Esophagus mucosa (tissue), 1 donor: ENCODE measurements at places on chromosomes 4 and X. TPM values are rescaled to one million over a fixed set of nuclear protein-coding genes. Genes with fewer than 3 reads are reported as not detected.

ANAPC10 gene
- 13.5 TPM for total RNA-seq

CTAG2 gene
- total RNA-seq, result not detected

VSIG4 gene
- total RNA-seq, result 2.9 TPM

PRRG3 gene
- total RNA-seq, result not detected

CABS1 gene
- total RNA-seq, result not detected

CPXCR1 gene
- total RNA-seq, result not detected

MSANTD1 gene
- total RNA-seq, result 0.28 TPM

AKAP17A gene
- total RNA-seq, result 13.0 TPM

- no peak for ATAC-seq
Observed at GRCh38 chr4:83207497-83208101, 77.0 kb downstream of the COQ2 start.

DNA sequence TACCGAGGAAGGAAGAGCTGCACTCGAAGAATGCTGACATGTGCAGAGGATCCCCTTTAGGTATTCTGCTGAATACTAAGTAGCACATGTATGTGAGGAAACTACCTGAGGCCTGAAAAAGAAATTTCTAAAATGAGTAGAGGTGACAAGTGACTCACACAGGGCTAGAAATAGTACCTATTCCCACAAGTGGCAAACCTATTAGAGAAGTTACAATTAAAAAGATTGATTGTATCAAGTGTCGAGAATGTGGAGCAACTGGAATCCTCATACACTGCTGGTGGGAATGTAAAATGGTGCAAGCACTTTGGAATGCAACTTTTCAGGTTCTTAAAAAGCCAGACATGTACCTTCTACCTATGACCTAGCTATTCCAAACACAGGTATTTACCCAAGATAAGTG is 47.4 kb downstream of the CCSER1 start:
- ATAC-seq, result peak; percentile 92

DNA sequence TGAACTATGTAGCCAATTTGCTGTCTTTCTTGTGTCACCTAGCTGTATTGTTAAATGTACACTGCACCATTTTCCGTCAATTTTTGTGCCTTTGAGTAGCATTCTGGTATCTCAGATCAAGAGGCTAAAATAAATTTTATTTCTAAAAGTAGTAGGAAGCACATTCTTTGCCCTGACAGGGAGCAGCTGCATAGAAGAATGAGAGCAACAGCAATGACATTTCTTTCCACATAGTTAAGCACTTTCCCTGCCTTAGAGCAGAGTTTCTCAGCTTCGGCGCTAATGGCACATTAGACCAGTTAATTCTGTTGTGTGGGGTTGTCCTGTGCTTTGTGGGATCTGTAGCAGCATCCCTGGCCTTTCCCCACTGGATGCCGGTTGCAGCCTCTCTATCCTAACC is 173.9 kb downstream of the CHIC2 start:
- no peak for ATAC-seq

- no peak for ATAC-seq
Observed at GRCh38 chrX:17036171-17036961, 89.9 kb downstream of the REPS2 start.

- ATAC-seq, result no peak
Observed at GRCh38 chr4:8349664-8350236, 80.2 kb downstream of the HTRA3 start.

- ATAC-seq, result no peak
Observed at GRCh38 chr4:134546279-134546678, 344.7 kb upstream of the PABPC4L start.

- no peak for ATAC-seq
Observed at GRCh38 chrX:38276089-38276488, 51.2 kb downstream of the RPGR start.

DNA sequence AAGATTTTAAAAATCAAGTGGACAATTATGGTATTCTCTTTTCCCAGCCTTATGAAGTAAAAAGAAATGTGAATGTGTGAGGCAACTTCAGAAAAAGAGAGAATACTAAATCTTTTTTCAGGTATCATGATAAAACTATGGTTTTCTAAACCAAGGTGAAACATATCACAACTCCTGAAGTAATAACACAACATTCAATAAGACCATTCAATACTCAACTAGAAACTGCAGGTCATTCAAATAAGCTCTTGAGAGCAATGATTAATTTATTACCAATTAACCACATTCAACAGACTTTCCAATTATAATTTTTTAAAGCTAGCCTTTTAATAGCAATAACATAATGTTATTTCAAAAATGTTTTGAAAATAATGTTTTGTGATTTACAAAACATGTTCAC is 35.8 kb downstream of the SLC10A7 start:
- ATAC-seq, result no peak

- no peak for ATAC-seq
Observed at GRCh38 chr4:60930866-60931265, 269.3 kb upstream of the ADGRL3 start.

DNA sequence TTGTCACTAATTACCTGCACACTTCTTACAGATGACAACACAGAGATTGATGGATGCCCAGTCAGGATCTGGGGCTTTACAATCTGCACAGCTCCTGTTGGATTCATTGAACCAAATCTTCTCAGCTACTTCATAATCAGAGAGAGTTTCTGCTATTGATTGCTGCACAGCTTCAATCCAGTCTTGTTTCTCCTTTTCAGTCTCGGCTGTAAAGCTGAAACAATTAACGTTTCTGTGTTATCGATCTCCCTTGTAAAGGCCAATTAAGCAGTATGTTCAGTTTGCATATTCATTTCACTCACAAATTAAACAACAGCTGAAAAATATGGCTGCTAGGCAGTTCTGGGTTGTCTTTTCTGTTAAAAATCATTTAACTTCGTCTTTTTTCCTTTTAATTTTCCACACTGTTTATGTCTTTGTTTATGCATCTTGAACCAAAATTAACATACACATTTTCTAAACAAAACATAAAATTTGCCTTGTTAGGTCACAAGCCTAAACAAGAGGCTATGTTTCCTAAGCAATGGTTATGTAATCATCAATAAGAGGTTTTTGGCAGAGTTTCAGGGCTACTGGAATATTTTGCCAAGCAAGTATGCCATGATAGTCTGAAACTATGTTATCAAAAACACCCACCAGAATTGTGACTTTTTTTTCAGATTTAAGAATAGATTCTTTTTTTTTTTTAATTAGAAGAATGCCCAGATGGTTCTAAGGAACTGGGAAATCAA is 79.2 kb downstream of the ARAP2 start:
- no peak for ATAC-seq

DNA sequence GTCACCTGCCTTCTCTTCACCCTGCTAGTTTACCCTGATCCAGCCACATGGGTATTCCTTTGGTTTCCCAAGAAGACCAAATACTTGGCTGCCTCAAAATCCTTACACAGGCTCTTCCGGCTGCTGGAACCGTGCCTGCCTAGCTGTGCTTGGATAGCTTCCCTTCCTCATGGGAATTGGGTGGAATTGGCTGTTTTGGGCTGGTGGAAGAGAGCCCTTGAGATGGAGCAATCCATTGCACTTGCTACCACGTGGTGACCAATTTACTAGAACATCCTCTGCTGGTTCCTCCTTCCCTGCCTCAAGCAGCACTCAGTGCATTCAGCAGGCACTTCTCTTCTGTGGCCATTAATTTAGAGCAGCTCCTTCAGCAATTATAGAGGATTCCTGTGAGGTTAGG is 119.3 kb upstream of the AP1S2 start:
- no peak for ATAC-seq

DNA sequence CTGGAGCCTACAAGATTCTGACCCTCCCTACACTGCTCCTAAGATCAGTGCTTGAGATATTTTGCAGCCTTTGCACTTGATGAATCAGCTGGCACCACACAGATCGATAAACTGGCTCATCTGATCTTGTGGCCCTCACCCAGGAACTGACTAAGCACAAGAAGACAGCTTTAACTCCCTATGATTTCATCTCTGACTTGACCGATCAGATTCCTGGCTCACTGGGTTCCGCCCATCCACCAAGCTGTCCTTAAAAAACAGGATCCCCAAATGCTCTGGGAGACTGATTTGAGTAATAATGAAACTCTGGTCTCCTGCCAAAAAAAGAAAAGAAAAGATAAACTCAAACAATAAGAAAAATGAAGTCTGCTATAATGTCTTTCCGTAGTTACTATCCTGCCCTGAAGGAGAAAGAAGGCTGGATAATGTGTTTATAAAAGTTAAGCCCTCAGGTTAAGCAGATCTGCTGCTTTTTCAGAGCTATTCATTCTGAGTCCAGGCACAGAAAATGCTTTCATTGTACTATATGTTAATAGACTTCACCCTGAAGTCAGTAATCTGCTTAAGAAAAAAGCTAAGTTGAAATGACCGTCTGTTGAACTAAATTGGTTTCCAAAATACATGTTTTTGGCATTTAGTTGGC is 795.2 kb downstream of the TRIML1 start:
- ATAC-seq, result peak; percentile 73

DNA sequence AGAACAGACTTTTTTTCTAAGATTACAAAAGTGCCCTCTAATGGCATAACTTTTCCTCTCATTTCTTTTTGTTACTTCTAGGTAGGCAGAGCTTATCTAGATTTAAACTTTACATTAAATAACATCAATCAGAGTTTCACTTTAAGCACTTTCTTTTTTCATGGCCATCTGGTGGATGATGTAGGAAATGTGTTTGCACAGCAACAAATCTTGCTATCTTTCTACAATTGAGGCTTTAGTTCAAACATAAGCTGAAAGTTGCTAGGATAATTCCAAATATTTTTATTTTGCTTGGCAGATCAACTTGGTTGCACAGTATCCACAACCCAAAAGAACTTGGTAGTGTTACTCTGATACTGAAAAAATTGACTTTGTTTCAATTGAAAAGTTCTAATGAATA is 22.0 kb downstream of the NDNF start:
- no peak for ATAC-seq

- ATAC-seq, result no peak
Observed at GRCh38 chr4:109321232-109321631, 18.8 kb upstream of the COL25A1 start.

DNA sequence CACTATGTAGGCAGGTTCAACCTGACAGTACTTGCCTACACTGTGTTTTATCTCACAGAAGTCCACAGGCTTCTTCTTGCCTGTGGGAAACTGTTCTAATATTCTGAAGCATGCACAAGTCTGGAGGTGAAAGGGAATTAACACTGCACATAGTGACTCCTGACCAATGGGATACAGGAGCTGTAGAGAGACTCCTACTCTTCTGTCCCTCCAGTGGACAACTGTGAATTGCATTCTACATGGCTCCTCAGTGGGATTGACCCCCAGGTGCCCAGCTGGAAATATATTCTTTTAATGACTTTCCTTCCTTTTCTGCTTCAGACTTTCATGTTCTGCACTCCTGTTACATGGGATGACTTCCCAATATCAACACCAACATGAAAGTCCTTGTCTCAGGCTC is 8.2 kb upstream of the YIPF6 start:
- ATAC-seq, result peak; percentile 77

DNA sequence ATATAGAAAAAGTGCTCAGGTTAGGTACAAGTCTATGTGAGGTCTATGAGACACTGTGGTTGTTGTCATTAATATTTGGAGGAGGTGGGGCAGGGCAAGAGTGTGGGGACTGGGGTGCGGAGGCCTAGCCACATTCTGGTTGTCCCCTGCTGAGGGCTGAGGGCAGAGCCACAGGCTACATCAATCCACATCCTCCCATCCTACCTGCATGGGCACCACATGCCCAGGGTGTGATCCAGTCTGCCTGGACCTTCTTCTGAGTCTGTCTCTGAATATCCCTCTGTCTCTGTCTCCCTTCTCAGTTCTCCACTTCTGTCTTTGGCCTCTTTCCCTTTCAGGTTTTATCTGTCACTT is 1.2 kb upstream of the GATA1 start:
- ATAC-seq, result no peak

- no peak for ATAC-seq
Observed at GRCh38 chr4:38768968-38769394, 13.8 kb downstream of the TLR10 start.

- ATAC-seq, result no peak
Observed at GRCh38 chr4:139311909-139312308, 9.6 kb upstream of the NDUFC1 start.

DNA sequence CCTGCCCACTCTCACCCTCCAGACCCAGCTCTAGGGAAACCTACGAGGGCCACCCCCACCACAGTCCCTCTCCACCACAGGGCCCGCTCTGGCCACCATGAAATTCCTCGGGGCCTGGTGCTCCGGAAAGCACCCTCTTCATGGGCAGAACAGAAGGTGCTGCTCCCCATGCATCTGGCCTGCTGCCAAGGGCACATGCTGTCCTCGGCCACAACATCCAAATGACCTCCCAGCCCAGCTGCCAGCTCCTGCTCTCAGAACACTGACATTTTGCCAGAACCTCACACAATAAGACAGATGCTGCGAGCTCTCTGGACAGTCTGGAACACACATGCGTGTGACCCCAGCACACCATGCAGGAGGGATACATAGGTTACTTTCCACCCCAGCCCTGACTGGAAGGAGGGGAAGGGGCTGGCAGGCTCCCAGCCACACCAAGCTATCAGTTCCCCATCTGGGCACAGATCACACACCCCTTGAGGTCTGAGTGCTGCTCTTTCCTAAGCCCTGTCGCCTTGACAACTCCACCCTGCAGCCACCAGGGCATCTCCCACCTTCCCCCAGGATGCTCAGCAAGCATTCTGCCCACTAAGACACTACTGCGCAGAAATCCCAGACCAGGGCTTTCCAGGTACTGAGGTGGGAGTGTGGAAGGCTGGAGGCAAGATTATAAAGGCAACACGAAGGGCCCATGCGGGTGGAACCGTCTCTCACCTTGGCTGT is 5.8 kb downstream of the CCNQ start:
- ATAC-seq, result no peak

GRCh38 chr4:185023471-185023870 is 5.2 kb downstream of the HELT start:
- no peak for ATAC-seq

DNA sequence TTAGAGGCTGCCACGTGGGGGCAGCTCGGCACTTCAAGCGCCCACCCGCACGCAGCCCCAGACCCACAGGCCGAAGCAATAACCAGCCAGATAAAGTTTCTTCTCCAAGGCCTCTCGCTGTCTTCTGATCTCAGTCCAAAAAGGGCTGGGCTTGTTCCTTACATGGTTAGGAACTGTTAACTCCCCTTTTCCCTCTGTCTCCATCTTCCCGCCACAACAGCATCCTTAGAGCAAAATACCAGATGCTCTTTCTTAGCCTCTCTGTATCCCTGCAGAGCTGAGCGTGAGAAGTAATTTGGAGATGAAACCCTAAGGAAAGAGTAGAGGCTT is 23.4 kb upstream of the KIAA1210 start:
- no peak for ATAC-seq

GRCh38 chrX:102978594-102978993 is 41.5 kb downstream of the RAB40AL start:
- ATAC-seq, result no peak

- ATAC-seq, result peak; percentile 23
Observed at GRCh38 chrX:57453901-57454300, 137.9 kb upstream of the ZXDB start.

DNA sequence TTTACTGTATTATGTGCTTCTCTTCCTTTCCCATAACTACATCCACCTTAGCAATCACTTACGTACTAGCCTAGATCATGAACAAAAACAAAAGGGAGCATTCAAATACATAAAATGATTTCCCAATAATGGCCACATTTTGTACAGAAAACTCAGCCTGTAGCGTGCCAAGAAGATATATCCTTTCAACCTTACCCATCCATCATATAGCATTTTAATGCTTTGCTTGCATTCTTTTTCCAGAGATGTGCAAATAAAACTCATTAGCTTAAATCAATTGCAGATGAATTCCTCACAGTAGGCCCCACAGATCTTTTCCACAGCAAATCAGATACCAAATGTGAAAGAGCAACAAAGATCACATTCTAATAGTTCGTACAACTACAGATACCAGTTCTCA is 20.8 kb downstream of the GRSF1 start:
- no peak for ATAC-seq

- no peak for ATAC-seq
Observed at GRCh38 chrX:30572678-30573077, 4.9 kb downstream of the TASL start.
